ENCODE measurements at places on chromosomes 1 and 21.

DNA sequence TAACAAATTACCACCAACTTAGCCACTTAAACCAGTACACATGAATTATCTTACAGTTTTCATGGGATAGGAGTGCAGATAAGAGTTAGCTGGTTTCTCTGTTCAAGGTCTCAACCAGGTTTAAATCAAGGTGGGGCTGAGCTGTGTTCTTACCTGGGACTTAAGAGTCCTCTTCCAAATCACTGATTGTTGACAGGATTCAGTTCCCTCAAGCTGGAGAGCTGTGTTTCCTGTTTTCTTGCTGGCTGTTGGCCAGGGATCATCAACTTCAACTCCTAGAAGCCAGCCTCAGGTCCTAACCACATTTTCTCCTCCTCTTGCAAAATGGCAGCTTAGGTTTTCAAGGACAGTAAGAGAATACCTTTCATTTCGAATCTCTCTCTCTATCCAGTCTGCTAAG, 123.8 kb upstream of the CHRM3 start:
- no peak for DNase-seq

DNA sequence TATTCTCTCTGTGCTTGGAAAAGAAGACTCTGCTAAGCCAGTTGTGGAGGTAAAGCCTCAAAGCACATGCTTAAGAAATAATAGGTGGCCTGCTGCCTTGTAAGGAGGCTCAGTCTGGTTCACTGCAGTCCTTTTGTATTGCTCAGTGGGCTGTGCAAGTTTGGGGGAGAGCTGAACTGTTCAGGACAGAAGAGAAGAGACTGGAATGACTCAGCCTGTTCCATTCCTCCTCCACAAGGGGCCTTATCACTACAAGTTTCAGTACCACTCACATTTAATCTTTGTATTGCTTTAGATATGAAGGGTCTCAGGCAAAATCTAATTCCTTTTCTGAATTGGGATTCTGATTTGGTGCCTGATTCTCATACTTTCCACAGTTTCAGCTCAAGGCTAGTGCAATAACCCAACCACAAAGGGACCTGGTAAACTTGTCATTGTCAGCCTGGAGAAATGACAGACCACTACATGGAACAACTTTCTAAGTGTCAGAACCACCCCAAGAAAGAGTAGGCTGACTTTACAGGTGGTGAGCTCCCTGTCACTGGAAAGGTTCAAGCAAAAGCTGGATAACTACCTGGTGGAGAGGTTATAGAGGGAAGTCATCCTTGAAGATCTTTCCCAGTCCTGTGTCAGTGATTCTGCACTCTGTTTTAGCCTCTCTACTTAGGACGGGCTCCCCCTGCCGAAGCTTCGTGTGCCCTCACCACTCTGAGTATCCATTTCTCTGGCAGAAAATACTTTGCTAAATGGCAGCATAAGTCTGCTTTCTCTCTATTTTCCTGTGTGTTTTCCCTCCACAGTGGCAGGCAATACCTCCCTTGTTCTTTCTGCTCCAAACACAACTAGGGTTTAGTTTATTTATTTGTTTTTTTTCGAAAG, 162.9 kb upstream of the GJB5 start:
- no peak for DNase-seq

DNA sequence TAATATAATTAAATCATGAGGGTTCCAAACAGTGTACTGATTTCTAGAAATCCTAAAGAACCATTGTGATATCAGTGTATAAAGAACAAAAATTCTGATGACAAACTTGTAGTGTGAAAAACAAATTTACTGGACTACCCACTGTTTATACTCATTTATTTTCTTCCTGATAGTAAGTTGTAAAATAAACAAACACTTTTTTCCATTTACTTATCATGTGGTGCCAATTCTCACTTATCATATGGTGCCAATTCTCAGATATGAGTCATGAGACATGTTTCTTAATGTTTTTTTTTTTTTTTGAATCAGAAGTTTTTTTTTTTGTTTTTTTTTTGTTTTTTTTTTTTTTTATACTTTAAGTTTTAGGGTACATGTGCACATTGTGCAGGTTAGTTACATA, 137.7 kb downstream of the LEPR start:
- no peak for DNase-seq

- DNase-seq, result no peak
Observed at GRCh38 chr1:25168193-25169071, 63.9 kb downstream of the SYF2 start.

DNA sequence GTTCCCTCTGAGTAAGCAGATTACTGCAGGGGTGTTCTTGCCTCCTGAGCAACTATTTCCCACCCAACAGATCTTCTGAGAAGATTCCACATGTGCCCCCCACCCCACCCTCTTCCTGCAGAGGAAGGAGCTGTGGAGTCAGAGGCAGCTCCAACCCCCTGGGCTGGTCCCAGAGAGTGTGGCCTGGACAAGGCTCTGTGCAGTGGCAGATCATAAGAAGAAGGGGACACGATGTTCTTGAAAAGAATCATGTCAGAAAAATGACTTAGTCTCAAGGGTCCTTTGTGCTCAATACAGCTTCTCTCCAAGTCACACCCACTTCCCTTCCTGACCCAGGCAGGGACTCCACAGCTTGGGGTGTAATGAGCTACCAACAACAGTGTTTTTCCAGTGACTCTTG, 95.2 kb downstream of the SYF2 start:
- DNase-seq, result no peak
